ENCODE measurements at places on chromosomes 6 and 20.

GRCh38 chr20:33532753-33533459, 43.0 kb downstream of the CBFA2T2 start:
- no peak for DNase-seq

- DNase-seq: no peak
Observed at GRCh38 chr6:88499436-88499835, 333.3 kb upstream of the CNR1 start.

- DNase-seq: no peak
Observed at GRCh38 chr20:6664574-6664973, 102.9 kb upstream of the BMP2 start.

- DNase-seq: no peak
Observed at GRCh38 chr6:56714982-56715456, 72.3 kb upstream of the DST start.

DNA sequence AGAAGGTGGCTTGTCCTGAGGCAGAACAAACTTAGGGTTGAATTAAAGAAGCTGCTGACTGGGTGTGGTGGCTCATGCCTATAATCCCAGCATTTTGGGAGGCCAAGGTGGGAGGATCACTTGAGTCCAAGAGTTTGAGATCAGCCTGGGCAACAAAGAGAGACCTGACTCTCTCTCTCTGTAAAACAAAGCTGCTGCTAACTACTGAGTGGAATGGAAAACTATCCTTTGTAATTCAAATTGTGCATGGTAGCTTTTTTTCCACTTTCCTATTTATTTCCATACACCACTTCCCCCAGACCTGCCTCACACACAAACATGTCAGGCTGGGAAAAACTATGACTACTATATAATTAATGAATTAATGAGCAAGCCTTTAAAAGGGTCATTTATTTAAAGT, 437.1 kb downstream of the CDC5L start:
- no peak for DNase-seq
